ENCODE measurements at places on chromosomes 7 and 10.

DNA sequence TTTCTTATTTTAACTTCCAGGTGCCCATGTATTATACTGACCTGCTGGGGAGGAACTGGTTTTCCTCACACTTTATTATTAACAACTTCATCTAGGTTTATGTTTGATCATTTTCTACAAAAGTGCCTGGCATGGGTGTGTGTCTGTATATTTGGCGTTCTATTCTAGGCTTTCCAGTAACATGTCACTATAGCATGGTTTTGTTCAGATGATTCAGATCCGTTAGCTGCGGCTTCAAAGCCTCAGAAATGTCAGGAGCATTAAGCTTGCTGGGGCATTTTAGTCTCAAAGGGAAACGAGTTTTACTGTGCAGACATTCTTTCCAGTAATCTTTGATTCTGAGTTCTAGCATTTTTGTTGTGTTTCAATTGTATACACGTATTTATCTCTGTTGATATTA is 2.3 kb downstream of the INPP5A start:
- H3K4me1 ChIP-seq = peaks cover 48% of the 10 kb centered on the region
- H3K27ac ChIP-seq = no peak overlapping the region

GRCh38 chr7:35261476-35262285 is 7.8 kb upstream of the TBX20 start:
- H3K4me1 ChIP-seq = peaks cover 5% of the 10 kb centered on the region
- no peak overlapping the region for H3K27ac ChIP-seq
- H3K27me3 ChIP-seq = peaks cover 62% of the 10 kb centered on the region

DNA sequence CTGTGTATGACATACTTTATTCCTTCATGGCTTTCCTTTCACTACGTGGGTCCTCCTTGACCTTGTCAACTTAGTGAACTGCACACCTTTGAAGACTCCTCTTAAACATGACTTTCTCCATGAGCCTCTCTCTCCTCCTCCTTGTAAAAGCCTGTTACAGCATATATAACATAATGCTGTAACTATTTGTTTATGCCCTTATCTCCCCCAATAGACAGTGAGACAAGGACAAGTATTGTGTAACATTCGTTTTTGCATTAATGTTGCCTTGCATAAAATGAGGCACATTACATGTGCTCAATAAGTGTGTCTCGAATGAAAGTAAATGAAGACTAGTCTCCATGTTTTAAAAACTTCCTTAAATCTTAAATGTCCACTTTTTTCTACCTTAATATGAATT is 4.3 kb upstream of the LAMB1 start:
- no peak for DNase-seq
- H3K4me3 ChIP-seq = no peak overlapping the region
- no peak overlapping the region for H3K27ac ChIP-seq
- H3K36me3 ChIP-seq = no peaks in the 10 kb centered on the region

DNA sequence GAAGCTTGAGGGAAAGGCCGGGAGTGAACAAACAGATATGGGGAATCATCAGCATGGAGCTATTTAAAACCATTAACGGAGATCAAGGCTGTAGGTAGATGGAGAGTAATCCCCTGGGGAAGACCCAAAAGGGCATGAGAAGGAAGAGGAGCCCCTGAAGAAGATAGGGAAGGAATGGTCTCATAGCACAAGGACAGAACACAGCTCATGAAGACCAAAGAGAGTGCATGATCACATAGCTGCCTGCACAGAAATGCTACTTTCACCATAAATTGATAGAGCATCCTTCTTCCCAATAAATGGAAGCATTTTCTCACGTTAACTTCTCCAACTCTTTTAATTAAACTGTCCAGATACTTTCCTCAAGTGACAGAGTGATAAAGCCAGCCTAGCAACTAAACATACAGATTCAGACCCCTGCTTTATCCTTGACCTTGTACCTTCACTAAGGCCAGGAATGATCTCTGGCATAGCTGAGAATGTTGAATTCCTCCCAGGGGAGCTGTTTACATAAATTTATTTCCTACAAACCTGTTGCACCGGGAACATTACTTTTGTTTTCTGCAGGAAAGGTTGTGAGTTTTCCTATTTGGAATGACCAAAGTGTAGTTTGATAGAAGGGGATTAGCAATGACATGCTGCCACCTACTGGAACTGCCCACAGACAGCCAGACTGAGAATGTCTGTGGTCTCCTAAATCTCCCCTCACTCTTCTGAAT is 110.8 kb upstream of the LRGUK start:
- no peak overlapping the region for H3K27ac ChIP-seq
- no peaks in the 10 kb centered on the region for H3K27me3 ChIP-seq
- no peak overlapping the region for H3K4me3 ChIP-seq
- peak; percentile 21 for DNase-seq
- no peaks in the 10 kb centered on the region for H3K36me3 ChIP-seq
- H3K4me1 ChIP-seq = no peaks in the 10 kb centered on the region

DNA sequence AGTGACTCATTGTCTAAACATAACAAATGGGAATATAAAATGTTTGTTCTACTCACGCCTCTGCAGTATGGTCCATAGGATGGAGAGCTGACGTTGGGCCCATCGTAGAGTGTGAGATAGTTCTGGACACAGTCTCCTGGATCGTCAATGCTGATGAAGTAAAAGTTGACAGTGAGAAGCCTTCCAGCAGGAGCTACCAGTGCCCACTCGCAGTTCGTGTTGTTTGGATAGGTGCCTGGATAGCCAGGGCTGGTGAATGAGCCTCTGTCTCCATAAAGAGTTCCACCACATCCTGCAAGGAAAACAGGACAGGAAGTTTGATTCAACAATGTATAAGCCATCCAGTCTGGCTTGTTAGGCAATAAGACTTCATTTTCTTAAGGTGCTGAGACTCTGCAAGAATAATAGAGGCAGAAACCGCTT is 79.6 kb downstream of the OR13A1 start:
- no peak overlapping the region for H3K27ac ChIP-seq
- no peaks in the 10 kb centered on the region for H3K36me3 ChIP-seq
- no peaks in the 10 kb centered on the region for H3K4me1 ChIP-seq
- no peak overlapping the region for H3K4me3 ChIP-seq

GRCh38 chr7:130441408-130441869 is 623 bp upstream of the CEP41 start:
- peak overlapping the region; percentile 93 for H3K27ac ChIP-seq
- no peaks in the 10 kb centered on the region for H3K36me3 ChIP-seq
- peaks cover 8% of the 10 kb centered on the region for H3K4me1 ChIP-seq
- DNase-seq = no peak
- no peaks in the 10 kb centered on the region for H3K27me3 ChIP-seq

DNA sequence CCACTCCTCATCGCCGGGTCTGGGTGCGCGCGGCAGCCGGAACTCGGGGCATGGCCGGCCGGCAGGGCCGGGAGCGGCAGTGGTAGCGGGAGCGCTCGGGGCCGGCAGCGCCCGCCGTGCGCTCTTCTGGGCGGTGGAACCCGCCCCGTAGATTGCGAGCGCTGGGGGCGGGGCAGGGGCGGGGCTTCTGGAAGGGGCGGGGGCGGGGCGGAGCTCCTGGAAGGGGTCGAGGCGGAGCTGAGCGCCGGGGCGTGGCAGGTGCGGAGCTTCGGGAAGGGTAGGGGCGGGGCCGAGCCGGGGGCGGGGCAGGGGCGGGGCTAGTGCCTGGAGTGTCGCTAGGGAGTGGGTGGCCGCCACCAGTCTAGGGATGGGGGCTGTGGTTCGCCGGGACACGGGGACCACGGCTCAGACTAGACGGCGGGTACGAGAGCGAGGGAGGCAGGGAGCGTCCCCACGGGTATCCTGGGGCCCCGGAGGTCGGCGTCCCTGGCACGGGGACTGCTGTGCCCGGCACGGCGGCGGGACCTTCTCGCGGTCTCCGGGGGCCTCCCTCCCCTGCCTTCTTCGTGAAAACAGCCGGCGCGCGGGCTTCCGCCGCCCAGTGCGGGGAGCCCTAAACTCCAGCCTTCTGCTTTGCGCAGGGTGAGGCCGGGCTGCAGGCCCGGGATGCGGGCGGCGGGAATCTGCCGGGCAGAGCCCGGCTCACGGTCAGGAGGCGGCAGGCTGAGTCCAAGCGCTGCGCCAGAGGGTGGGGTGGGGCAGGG is at the start of gene STK32C:
Gene STK32C (minus strand): TSS at position 128 of the 764 bp plus-strand sequence. CDS start 117 bp downstream, at position 11.
- peaks cover 11% of the 10 kb centered on the region for H3K4me1 ChIP-seq
- peak within 1 kb of the TSS; percentile 66 for H3K4me3 ChIP-seq
- peaks cover 29% of the 10 kb centered on the region for H3K27me3 ChIP-seq
- H3K36me3 ChIP-seq = no peaks in the 10 kb centered on the region

DNA sequence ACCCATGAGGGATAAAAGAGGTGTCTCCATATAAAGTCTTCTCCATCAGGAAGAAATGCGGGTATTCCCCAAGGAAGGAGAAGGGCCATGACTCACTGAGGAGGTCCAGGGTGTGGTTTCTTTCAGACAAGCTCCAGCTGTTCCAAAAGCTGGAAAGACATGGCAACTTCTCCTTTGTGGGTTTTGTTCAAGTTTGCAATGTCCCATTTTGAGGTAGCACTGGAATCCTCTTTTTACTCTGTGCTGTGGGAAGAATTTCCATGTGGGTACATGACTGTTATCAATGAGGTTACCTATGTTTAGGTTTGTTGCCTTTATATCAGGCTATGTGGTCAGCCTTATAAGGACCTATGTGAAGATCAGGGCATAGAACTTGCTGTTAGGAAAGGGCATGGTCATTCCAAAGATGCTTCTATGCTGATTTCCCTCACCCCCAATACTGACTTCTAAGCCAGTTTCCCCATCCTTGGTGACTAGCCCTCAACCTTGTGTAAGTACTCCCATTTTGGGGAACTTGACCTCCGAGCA is 697.5 kb downstream of the INHBA start:
- no peak overlapping the region for H3K4me3 ChIP-seq
- no peaks in the 10 kb centered on the region for H3K36me3 ChIP-seq
- H3K27ac ChIP-seq = no peak overlapping the region
- H3K27me3 ChIP-seq = no peaks in the 10 kb centered on the region
- no peaks in the 10 kb centered on the region for H3K4me1 ChIP-seq

GRCh38 chr7:132380059-132380458 is 196.2 kb downstream of the PLXNA4 start:
- H3K27me3 ChIP-seq = peaks cover 8% of the 10 kb centered on the region
- no peak overlapping the region for H3K27ac ChIP-seq
- no peak for DNase-seq
- H3K36me3 ChIP-seq = no peaks in the 10 kb centered on the region
- H3K4me1 ChIP-seq = no peaks in the 10 kb centered on the region

DNA sequence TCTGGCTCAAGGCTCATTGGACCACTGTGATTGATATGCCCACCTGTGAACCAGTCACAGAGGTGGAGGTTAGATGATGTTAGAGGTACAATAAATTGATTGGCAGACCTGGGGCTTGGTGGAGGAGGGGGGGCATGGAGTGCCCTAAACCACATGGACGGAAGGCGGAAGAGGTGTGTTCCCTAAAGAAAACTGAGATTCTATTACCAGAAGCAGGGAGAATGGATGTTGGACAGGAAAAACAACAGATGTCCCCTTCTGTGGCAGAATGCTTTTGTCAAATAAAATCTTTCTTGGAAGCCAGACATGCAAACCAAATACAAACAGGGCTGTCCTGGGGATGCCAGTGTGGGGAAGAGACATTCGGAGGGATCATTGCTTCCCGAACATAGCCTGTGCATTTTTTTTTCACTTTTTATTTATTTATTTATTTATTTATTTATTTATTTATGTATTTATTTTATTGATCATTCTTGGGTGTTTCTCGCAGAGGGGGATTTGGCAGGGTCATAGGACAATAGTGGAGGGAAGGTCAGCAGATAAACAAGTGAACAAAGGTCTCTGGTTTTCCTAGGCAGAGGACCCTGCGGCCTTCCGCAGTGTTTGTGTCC is 433.9 kb downstream of the RPS24 start:
- H3K4me1 ChIP-seq = peaks cover 3% of the 10 kb centered on the region
- H3K27me3 ChIP-seq = no peaks in the 10 kb centered on the region
- no peak for DNase-seq
- H3K4me3 ChIP-seq = no peak overlapping the region
- H3K27ac ChIP-seq = no peak overlapping the region
- H3K36me3 ChIP-seq = no peaks in the 10 kb centered on the region

- no peak for DNase-seq
- no peak overlapping the region for H3K27ac ChIP-seq
- no peaks in the 10 kb centered on the region for H3K4me1 ChIP-seq
- no peaks in the 10 kb centered on the region for H3K36me3 ChIP-seq
These were observed 41.7 kb downstream of the DNAJC1 start for GRCh38 chr10:21961847-21962246.

- peak; percentile 79 for DNase-seq
- H3K27ac ChIP-seq = peak overlapping the region; percentile 82
- peak overlapping the region; percentile 42 for H3K4me3 ChIP-seq
- peaks cover 30% of the 10 kb centered on the region for H3K4me1 ChIP-seq
These were observed 118.2 kb downstream of the CDK6 start for GRCh38 chr7:92717993-92718716.

GRCh38 chr10:1559761-1560160 is 177.6 kb downstream of the ADARB2 start:
- no peak overlapping the region for H3K4me3 ChIP-seq
- no peak for DNase-seq
- no peak overlapping the region for H3K27ac ChIP-seq
- peaks cover 4% of the 10 kb centered on the region for H3K4me1 ChIP-seq
- no peaks in the 10 kb centered on the region for H3K36me3 ChIP-seq

- H3K27ac ChIP-seq = no peak overlapping the region
- no peaks in the 10 kb centered on the region for H3K27me3 ChIP-seq
- no peaks in the 10 kb centered on the region for H3K36me3 ChIP-seq
These were observed 309.9 kb upstream of the IGFBP3 start for GRCh38 chr7:46230990-46231305.

- no peak overlapping the region for H3K27ac ChIP-seq
- no peaks in the 10 kb centered on the region for H3K4me1 ChIP-seq
- peaks cover 60% of the 10 kb centered on the region for H3K36me3 ChIP-seq
- H3K4me3 ChIP-seq = no peak overlapping the region
- H3K27me3 ChIP-seq = no peaks in the 10 kb centered on the region
These were observed 8.2 kb downstream of the MTG1 start for GRCh38 chr10:133401981-133402725.

DNA sequence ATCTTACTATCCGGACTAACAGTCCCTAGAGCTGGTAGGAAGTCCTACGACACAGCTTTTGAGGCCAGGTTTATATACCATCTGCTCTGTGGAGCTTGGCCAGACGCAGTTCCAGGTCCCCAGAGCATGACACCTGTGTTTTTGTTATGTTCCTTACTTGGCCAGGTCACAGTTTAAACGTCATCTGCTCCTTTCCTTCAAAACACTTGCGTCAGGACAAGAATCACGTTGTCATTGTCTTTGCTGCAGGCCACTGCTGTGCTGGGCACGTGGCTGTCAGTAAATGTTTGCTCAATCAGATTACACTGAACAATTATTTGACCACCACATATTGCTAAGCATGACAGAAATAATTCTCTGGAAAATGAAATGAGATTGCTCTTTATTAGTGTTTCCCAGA is 23.9 kb downstream of the SLC18A2 start:
- H3K27me3 ChIP-seq = no peaks in the 10 kb centered on the region
- H3K4me3 ChIP-seq = no peak overlapping the region
- H3K36me3 ChIP-seq = no peaks in the 10 kb centered on the region

- no peak overlapping the region for H3K4me3 ChIP-seq
- H3K4me1 ChIP-seq = no peaks in the 10 kb centered on the region
- no peaks in the 10 kb centered on the region for H3K36me3 ChIP-seq
- no peaks in the 10 kb centered on the region for H3K27me3 ChIP-seq
These were observed 77.9 kb downstream of the CARD11 start for GRCh38 chr7:2965745-2966270.

- H3K27ac ChIP-seq = no peak overlapping the region
- H3K27me3 ChIP-seq = no peaks in the 10 kb centered on the region
- H3K4me3 ChIP-seq = no peak overlapping the region
- DNase-seq = no peak
These were observed 47.2 kb downstream of the APBB1IP start for GRCh38 chr10:26485150-26485941.

All from thymus (tissue), 14 donors.